ENCODE measurements at places on chromosomes 11 and 22.

DNA sequence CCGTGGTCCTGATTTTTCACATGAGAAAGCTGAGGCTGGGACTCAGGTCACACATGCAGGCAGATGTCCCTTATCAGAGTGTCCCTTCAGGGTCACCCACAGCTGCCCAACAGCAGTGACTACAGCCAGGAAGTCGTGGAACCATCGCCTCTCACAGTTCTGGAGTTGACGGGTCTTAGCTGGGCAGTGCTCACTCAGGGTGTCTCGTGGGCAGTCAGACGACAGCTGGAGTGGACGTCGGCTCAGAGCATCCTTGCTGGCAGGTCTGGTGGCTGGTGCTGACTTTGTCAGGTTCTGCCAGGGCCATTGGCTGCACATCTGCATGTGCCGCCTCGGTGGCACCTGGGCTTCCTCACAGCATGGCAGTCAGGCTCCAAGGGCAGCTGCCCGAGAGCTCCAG is 35.6 kb upstream of the TH start:
- no peaks in the 10 kb centered on the region for H3K27me3 ChIP-seq
- H3K4me1 ChIP-seq: no peaks in the 10 kb centered on the region
- no peak for DNase-seq
- H3K36me3 ChIP-seq: no peaks in the 10 kb centered on the region

DNA sequence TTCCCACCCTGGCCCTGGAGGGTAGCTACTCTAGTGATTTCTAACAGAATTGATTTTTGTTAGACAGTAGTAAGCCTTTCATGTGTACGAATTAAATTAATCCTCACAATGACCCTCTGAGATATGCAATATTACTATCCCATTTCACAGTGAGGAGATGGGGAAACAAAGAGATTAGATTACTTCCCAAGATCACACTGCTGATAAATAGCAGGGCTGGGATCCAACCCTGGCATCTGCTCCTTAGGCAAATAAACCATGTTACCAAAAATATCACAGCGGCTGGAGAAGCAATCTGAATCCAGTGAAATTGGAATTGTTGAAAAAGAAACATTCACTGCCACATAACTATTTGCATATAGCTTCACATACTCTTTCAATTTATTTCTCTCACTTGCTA is 12.8 kb upstream of the CAVIN3 start:
- H3K27me3 ChIP-seq: no peaks in the 10 kb centered on the region
- no peaks in the 10 kb centered on the region for H3K4me1 ChIP-seq
- H3K27ac ChIP-seq: no peak overlapping the region
- no peak for DNase-seq
- H3K4me3 ChIP-seq: no peak overlapping the region

DNA sequence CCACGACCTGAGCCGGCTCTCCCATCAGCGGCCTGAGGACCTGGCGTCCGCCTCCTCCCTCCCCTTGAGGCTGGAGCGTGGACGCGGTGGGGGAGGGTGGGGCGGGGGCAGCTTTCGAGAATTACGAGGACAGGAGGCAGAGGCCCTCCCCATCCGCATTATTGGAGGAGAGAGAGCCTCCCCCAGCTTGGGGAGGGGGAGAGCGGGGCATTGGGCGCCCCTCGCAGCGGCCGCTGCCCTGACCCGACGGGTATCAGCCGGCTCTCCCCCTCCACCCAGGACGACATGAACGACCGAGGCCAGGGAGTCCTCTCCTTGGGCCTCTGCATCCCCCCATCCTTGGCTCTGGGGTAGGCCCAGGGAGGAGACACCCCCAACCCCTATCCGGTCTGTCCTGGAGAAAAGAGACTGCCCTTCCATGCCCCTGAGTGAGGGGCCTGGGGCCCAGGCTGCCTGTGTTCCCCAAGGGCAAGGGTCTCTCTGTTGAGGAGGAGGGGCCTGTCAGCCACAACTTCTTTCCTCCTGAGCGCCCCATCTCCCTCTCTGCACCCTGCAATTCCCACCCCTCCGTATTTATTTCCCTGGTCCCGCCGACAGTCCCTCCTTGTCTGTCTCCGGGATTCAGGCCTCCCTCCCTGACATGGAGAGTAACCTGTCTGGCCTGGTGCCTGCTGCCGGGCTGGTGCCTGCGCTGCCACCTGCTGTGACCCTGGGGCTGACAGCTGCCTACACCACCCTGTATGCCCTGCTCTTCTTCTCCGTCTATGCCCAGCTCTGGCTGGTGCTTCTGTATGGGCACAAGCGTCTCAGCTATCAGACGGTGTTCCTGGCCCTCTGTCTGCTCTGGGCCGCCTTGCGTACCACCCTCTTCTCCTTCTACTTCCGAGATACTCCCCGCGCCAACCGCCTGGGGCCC is 495 bp downstream of the GPR137 start:
- no peak for DNase-seq
- peak overlapping the region; percentile 92 for H3K4me3 ChIP-seq

- no peaks in the 10 kb centered on the region for H3K27me3 ChIP-seq
- no peak overlapping the region for H3K27ac ChIP-seq
- DNase-seq: no peak
- no peaks in the 10 kb centered on the region for H3K4me1 ChIP-seq
Measured at GRCh38 chr11:16831316-16832192, 93.1 kb downstream of the C11orf58 start.

GRCh38 chr22:48365386-48365785 is 1462.3 kb downstream of the BRD1 start:
- H3K36me3 ChIP-seq: no peaks in the 10 kb centered on the region
- no peaks in the 10 kb centered on the region for H3K4me1 ChIP-seq
- DNase-seq: no peak
- H3K4me3 ChIP-seq: no peak overlapping the region
- H3K27me3 ChIP-seq: no peaks in the 10 kb centered on the region

GRCh38 chr22:27842669-27843431 is 41.3 kb upstream of the MN1 start:
- H3K27me3 ChIP-seq: no peaks in the 10 kb centered on the region
- peaks cover 10% of the 10 kb centered on the region for H3K36me3 ChIP-seq
- no peak for DNase-seq
- no peak overlapping the region for H3K27ac ChIP-seq
- H3K4me1 ChIP-seq: no peaks in the 10 kb centered on the region
- no peak overlapping the region for H3K4me3 ChIP-seq

DNA sequence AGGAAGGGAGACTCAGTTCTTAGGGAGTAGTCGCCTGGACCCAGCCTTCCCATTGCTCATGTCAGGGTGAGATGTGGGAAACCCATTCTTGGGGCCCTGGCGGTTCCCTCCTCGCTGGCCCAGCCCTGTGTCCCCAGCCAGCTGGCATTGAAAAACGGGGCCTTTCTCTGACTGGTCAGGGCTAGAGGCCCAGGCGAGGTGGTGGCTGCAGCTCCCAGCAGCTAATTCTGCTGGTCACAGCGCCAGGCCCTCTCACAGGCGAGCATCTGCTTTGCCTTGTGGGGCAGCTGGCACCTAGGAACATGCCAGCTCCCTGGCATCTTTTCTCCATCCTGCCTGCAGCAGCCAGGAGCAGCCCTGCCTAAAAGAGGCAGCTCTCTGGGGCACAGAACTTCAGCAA is 20.1 kb downstream of the TSPAN18 start:
- H3K36me3 ChIP-seq: no peaks in the 10 kb centered on the region
- H3K27ac ChIP-seq: peak overlapping the region; percentile 38
- no peak for DNase-seq
- H3K4me3 ChIP-seq: no peak overlapping the region
- peaks cover 21% of the 10 kb centered on the region for H3K4me1 ChIP-seq

- no peak overlapping the region for H3K4me3 ChIP-seq
- H3K4me1 ChIP-seq: no peaks in the 10 kb centered on the region
- H3K36me3 ChIP-seq: no peaks in the 10 kb centered on the region
- no peak for DNase-seq
- no peaks in the 10 kb centered on the region for H3K27me3 ChIP-seq
Measured at GRCh38 chr22:30561402-30562189, 12.9 kb downstream of the GAL3ST1 start.

DNA sequence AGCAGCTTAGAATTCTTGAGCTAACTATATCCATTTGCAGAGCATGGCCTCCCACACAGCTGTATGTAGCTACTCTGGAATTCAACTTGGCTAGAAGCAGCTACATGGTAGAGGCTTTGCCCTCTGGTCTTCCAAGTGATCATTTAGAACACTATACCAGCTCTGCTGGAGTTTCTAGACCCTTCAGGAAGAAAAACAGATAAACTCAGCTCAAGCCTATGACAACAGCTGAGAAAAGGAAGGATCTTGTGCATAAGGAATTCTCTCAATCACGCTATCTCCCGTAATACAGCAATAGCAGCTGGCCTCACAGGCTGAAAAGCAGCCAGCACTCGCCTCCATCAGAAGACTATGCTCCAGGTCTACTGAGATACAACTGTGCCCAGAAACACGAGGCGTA is 50.6 kb upstream of the APOA1 start:
- no peaks in the 10 kb centered on the region for H3K36me3 ChIP-seq
- no peak overlapping the region for H3K4me3 ChIP-seq
- no peak overlapping the region for H3K27ac ChIP-seq
- H3K4me1 ChIP-seq: peaks cover 11% of the 10 kb centered on the region

Measured in effector memory CD4-positive, alpha-beta T cell (primary cell).